ENCODE measurements at places on chromosomes 2 and 18. TPM values are rescaled to one million over a fixed set of nuclear protein-coding genes. Genes with fewer than 3 reads are reported as not detected.
A peak's percentile ranks its signal among the peaks of the same experiment; 100 is the strongest.

DNA sequence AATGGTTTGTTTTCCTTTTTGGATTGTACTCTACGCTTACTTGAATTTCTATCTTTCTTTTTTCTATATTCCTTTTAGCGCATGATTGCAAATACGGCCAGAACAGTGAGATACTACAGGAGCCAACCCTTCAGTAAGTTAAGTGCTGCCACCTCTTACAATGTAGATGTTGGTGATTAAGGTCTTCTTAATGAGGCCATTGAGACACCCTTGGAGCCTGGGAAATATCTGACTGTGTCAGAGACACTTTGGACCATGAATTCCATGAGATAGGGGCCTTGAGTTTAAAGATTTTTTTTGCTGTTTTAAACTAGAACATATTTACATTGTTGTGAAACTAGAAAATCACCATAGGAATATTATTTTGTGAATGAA, 27.1 kb upstream of the MAP3K20 start:
- no peak for DNase-seq

DNA sequence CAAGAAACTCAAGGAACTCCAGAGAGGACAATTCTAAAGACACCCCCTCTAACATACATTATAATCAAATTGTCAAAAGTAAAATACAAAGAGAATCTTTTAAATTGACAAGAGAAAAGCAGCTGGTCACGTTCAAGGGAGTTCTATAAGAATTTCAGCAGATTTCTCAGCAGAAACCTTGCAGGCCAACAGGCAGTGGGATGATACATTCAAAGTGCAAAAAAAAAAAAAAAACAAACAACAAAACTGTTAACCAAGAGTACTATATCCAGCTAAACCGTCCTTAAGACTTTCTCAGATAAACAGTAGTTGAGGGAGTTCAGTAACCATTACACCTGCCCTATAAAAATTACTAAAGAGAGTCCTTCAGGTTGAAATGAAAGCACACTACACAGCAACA, 33.9 kb downstream of the CCDC138 start:
- no peak for DNase-seq

The AFF3 gene
- total RNA-seq: 2.3 TPM

The LAMA1 gene
- total RNA-seq: 0.33 TPM

The SPATA3 gene
- not detected for total RNA-seq

The PLEKHH2 gene
- 1.6 TPM for total RNA-seq

GRCh38 chr18:12862874-12863482, 21.1 kb downstream of the PTPN2 start:
- no peak for DNase-seq

- peak; percentile 31 for DNase-seq
These were observed 151.4 kb downstream of the LDLRAD4 start for GRCh38 chr18:13369756-13370510.

The TEKT4 gene
- 0.28 TPM for total RNA-seq

The TLX2 gene
- total RNA-seq: 0.08 TPM

The KCNG2 gene
- total RNA-seq: not detected

DNA sequence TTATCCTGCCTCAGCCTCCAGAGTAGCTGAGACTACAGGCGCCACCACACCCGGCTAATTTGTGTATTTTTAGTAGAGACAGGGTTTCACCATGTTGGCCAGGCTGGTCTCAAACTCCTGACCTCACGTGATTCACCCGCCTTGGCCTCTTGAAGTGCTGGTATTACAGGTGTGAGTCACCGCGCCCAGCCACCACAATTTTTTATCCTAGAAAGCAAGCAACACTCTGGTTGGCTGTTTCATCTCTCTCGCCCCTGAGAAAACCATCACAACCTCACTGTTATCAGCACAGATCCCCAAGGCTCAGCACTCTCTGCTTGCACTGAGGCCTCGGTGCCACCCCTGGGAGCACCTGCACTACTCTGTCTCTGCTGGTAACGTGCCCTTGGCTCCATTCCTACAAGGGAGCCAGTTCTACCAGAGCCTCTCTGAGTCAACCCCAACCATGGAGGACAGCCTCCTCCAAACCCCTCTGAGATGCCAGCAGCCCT, 134.8 kb upstream of the AGAP1 start:
- no peak for DNase-seq

The ZBTB7C gene
- total RNA-seq: 1.2 TPM

DNA sequence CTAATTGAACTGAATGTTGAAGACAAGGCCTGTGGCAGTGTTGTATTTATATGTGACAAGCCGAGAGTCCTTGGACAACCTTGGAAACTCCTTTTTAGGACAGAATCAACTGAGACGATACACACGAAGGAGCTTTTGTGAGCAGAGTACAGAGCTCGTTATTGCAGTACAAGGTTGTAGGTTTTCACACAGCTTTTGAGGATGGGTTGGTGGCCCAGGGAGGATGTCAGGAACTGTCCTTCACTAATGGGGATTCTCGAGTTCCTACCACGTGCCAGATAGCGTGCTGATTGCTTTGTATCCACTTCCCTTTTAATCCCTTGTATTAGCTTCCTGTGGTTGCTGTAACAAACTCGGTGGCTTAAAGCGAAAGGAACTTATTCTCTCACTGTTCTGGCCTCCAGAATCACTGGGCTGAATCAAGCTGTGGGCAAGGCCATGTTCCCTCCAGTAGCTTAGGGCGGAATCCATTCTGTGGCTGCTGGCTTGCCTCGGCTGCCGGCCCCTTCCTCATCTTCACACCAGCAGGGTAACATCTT, 20.2 kb downstream of the INPP4A start:
- DNase-seq: no peak

GRCh38 chr2:66236067-66236685, 198.7 kb upstream of the MEIS1 start:
- DNase-seq: no peak

The MOCOS gene
- total RNA-seq: 27.4 TPM

GRCh38 chr2:94871226-94872087, at the start of gene TEKT4:
TEKT4 (plus strand) TSS chr2:94871430; CDS start chr2:94871580, 150 bp downstream.
- DNase-seq: peak; percentile 37

GRCh38 chr18:5998907-5999306, 103.6 kb upstream of the TMEM200C start:
- DNase-seq: no peak

The DNAJC5G gene
- total RNA-seq: not detected

DNA sequence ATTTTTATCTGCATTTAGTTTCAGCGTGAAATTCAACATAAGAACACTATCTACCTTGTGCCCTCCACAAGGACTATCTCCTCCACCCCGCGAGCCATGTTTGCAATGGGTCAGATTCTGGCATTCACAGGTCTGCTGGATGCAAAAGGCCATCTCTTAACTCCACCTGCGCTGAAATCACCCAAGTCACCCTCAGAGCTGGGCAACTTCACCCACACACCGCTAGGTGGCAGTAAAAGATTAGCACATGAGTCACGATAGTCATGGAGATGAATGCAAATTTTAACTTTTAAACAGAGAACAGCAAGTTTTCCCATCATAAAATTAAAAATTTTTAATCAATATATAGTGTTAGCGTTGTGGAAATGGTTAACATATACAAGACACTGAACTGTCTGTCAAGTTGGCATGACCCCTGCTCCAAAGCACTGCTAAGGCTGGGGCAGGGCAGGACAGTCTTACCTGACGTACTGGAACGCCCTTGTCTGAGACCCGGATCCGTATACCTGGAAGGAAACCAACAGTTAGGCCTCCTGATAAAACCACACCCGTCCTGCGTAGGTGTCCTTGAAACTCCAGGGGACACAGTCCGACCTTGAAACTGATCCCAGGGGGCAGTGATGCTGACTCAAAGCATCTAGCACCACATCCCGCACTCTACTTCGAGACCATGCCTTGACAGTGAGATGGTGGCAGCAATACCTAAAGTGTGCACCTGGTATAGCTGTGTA, 89.6 kb downstream of the UXS1 start:
- peak; percentile 62 for DNase-seq

DNA sequence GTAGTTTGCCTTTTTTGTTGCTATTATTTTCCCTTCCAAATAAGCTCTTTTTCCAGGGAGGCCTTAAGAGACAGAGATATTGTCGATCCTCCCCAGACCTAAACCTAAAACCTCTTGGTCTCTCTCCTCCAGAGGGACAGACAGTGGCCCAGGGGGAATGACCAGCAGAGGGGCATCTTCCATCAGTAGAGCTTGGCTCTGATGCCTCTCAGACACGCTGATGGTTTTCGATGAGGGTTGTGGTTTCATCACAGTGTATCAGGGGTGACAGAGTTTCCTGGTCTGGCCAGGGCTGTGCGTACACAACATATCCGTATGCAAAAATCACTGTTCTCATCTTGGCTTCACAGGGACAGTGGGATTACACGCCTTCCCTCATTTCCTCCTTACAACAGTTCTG, 68.6 kb downstream of the GATA6 start:
- no peak for DNase-seq
